ENCODE measurements at places on chromosomes 2 and 18.

- DNase-seq: peak; percentile 41
These were observed 1.2 kb upstream of the EMX1 start for GRCh38 chr2:72915907-72916742.

DNA sequence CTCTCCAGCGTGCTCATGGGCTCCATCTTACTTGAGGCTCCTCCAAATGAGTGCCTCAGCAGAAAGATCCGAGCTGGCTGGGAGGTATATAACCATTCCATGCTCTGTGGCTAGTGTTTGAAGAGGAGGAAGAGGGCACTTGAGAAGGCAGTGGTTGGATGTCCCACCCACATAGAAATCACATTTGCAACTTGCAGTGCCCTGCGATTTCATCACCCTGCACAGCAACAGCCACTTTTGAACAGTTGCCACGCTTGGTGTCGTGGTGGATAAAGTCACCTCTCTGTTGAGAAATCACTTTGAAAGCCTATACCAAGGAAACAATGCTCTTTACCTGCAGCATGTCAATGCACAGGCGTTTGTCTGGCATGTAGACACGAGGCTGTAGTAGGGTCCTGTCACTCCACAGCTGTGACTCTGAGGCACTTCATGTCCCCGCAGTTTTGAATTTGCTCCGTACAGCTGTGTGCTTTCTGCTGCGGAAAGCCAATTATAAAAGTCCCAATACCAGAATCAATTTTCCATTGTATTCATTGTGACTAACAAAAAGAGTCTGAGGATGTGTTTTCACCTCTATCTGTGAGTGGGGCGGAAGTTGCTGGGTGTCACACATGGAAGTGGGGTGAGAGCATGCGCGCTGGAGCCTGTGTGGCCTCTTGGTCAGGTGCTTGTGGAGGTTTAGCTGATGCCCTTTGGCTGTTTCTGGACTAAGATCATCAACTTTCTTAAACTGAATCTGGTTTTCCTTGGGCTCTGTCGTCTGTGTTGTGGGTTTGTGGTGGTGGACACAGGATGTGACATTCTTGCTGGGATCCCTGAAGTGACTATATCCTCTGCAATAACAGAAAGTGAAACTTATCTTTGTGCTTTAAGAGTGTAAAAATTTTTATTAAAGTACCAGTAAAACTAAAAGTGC is 2.8 kb downstream of the CNDP2 start:
- DNase-seq: peak; percentile 25

- DNase-seq: peak; percentile 52
These were observed 81.0 kb downstream of the SP3 start for GRCh38 chr2:173884025-173884802.

GRCh38 chr2:55493220-55493619 is 26.3 kb upstream of the CFAP36 start:
- DNase-seq: peak; percentile 8

DNA sequence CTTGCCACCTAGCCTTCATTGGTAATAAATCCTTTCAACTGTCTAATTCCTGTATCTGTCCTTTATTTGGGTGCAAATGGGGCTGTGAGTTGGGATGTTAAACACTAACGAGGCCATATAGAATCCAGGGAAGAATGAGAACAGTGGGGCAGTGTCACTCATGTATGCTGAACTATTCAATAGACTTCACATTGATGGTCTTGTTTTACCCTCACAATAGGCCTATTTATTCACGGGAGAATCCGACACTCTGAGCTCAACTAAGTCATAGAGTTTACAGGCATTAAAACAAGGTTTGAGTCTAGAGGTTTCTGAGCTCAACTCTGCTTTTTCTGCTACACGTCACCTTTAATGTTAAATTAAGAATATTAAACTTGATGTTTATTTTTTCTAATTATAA is 421.6 kb downstream of the SOX11 start:
- no peak for DNase-seq

DNA sequence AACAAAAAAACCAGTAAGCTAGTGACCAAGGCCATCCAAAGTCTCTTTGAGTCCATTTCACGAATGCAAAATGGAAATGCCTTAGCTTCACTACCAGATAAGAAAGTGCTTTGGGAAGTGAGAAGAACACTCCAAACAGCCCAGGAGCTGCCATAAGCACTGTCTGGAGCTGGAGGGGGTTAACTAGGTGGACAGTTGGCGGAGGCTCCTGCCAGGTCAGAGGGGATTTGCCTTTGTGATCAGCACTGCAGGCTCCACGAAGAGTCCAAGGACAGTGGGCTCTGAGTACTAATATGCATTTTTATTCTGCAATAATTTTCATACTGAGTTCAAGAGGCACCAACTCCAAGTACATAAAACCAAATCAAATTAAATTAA is 233.3 kb upstream of the SMAD2 start:
- DNase-seq: no peak

DNA sequence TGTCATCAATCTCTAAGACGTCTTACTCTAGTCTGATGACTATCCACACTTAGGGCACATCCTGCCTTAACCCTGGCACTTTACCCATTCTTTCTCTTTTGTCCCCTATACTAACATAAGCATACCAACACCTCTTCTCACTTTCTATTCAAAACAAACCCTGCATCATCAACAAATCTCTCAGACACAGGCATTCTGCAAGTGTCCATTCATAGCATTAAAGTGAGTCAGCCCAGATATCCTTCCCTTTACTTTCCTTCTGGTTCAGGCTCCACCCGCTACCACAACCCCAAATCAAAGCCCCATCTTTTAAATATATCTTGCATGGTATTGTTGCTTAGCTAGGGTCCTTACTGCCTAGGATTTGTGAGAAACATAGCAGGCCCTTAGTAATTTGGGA is 3.8 kb downstream of the GRB14 start:
- peak; percentile 69 for DNase-seq

DNA sequence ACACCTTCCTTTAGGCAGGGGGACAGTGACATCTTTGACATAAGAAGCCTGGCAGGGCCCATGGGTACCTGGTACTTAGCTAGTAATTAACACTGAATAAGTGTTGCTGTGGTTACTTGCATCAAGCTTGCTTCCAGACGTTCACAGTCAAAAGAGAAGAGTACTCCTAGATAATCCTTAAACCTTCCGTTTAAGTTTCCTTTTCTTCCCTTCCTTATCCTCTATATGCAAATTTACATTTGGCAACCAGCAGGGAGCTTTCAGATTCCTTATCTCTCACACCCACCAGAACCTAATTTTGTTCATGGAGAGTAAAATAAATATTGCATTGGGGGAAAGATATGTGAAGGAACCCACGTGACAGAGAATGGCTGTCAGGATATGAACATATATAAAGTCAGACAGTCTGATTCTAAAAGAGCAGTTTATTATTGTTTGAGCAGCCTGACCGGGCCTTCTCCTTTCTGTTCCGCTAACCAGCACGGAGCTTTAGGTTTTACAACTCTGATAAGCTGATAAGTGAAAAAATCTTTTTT is 7.8 kb upstream of the RAB31 start:
- no peak for DNase-seq

GRCh38 chr18:49841236-49842217 is 28.2 kb upstream of the ACAA2 start:
- DNase-seq: no peak

DNA sequence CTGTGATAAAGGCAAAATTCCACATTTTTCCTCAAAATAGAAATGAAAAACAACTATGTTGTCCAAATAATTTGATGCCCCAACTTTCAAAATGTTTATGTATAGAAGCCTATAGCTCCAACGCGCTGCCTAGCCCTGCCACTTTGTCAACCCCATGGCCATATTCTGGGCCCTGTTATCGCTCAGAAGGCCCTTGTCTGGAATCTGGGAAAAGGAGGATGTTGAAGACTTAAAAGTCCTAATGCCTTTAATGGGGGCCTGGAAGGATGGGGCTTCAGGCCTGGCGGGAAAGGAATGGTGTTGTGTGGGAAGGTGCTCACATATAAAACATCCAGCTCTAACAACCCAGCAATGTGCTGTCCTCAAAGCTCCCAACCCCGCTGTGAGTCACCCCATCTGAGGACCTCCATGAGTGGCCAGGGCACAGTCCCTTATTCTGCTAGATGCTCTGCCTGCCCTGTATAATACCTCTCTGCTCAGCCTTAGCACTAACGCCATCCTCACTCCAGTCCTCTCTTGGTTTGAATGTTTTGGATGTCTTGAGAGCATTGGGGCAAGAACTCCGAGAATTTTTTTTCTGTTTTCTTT is 86.0 kb downstream of the ACSL3 start:
- peak; percentile 55 for DNase-seq

DNA sequence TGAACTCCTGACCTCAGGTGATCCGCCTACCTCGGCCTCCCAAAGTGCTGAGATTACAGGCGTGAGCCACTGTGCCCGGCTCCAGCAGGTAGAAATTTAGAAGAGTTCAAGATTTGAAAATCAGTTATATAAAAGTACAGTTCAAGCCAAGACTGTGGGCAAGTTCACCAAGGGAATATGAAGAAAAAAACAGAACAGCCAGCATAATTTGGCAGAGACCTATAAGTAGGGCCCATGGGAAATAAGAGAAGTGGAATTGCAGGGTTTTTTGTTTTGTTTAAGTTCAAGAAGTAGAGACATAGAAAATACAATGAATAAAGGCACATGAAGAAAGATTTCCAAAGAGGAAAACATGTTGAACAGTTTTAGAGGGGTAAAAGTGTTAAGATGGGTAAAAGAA is 57.9 kb downstream of the BAZ2B start:
- DNase-seq: no peak

GRCh38 chr2:65137197-65137775 is 7.4 kb upstream of the RAB1A start:
- DNase-seq: no peak

DNA sequence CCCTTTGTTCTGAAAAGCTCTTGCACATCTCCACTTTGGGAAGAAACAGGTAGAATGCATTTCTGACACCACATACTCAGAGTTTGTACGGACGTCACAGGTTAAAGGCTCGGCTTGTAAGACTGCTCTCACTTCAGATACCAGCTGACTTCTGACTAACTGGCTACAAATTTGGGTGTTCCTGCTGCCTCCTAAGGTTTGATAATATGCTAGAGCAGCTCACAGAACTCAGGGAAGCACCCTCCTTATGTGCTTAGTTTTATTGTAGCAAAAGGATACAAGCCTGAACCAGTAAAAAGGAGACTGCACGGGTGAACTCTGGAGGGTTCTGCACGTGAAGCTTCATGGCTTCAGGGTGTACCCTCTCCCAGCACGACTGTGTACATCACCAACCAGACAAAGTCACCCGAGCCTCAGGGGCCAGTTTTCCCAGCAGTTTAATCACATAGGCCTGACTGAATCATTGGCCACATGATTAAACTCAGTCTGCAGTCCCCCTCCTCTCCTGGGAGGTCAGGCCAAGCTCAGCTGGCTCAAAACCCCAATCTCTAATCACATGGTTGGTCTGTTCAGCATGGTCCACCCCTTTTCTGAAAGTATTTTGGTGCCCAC is 749.5 kb upstream of the RAB6C start:
- DNase-seq: no peak

DNA sequence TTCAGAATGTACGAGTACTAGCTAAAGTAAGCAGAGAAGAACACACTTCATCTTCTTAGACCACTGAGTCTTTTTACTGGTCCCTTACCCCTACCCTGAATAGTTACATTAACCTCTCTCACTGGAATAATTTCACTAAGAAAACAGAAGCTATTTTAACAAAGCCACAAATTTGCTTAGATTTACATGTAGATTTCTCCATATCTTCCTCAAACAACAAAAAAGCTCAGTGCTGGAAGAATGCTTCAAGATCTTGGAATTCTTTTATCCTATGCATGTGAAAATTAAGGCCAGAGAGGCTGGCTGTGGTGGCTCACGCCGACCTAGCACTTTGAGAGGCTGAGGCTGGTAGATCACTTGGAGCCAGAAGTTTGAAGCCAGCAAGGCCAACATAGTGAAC is 35.2 kb downstream of the MOGAT1 start:
- DNase-seq: no peak

GRCh38 chr2:216340280-216340631 is 32.0 kb downstream of the MARCHF4 start:
- no peak for DNase-seq

GRCh38 chr18:22998344-22998743 is 65.2 kb downstream of the RBBP8 start:
- DNase-seq: no peak

DNA sequence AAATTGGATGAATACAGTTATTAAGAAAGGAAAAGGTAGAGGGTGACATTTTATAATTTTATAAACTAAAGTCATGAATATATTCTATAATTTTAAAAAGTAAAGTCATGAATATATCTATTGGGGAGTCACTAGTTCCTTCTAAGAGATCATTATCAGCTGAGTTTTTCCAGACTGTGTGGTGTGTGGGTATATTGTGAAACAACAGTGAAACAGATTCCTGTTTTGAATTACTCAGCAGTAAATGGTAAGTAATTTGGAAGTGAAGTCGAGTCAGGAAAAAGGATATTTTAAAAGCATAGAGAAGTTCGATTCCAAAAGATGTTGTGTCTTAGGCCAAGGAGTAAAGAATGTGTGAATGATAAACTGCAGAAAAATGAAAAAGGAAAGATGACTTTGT is 1018.2 kb upstream of the NXPH2 start:
- no peak for DNase-seq

- no peak for DNase-seq
These were observed 10.1 kb downstream of the ITM2C start for GRCh38 chr2:230874876-230875275.

DNA sequence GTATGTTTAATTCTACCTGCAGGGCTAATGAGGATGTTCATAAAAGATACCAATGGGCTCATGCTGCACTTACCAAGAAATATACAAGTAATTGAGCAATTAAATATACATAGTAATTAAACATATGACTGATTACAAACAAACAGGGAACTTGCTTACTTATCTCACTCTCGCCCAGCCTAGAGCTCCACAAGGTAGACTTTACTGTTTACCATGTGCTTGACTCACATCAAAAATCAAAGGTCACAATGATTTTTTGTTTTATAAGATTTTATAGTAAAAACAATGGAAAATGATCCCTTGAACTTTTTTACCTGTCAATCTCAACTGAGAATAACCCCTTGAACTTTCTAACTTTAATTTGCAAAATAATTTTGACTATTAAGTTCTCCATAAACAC is 1395.1 kb downstream of the SUCLG1 start:
- no peak for DNase-seq

GRCh38 chr2:205089958-205090357 is 544.7 kb downstream of the PARD3B start:
- DNase-seq: no peak

GRCh38 chr18:75304678-75305557 is 94.3 kb downstream of the TSHZ1 start:
- DNase-seq: no peak

DNA sequence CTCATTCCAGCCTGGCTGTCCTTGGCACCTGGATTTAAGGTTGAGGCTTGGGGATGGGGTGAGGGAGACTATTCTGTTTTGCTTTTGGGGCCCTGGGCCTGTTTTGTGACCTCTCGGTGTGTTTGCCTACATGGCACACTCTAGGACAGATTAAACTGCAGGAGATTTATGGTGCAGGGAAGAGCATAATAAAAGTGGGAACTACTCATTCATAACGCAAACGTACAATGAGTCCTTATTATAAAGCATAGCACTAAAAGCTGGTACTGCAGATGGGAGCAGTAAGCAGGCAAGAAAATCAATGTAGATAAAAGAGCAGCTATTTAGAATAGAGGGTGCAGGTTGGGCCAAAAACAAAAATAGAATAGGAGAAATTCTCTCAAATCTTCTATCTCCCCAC is 238.4 kb downstream of the ACTR3 start:
- no peak for DNase-seq
